GM13976 (cell line): ENCODE measurements at places on chromosomes 1 and 21.

- peak; percentile 71 for DNase-seq
Observed at GRCh38 chr1:154352581-154353459, 27.5 kb downstream of the ATP8B2 start.

- DNase-seq, result no peak
Observed at GRCh38 chr1:43387976-43388599, 1.5 kb downstream of the MED8 start.

DNA sequence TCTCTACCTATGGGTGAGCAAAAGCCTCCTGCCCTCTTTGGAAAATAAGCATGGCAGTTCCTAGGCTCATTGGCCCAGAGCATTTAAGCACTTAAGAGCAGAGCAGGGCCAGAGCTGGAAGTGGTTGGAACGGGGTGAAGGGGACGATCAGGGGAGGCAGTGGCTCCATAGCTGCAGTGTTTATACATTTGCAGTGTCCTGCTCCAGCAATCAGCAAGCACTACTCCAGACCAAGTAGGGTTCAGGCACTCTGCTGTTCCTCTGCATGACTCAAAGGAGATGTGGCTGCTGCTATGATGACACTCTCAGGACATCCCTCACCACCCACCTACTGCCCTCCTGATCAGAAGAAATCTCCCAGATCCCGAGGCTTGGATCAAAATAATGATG is 55.0 kb downstream of the TRABD2B start:
- DNase-seq, result no peak

- no peak for DNase-seq
Observed at GRCh38 chr1:226874579-226875425, 4.4 kb downstream of the PSEN2 start.

DNA sequence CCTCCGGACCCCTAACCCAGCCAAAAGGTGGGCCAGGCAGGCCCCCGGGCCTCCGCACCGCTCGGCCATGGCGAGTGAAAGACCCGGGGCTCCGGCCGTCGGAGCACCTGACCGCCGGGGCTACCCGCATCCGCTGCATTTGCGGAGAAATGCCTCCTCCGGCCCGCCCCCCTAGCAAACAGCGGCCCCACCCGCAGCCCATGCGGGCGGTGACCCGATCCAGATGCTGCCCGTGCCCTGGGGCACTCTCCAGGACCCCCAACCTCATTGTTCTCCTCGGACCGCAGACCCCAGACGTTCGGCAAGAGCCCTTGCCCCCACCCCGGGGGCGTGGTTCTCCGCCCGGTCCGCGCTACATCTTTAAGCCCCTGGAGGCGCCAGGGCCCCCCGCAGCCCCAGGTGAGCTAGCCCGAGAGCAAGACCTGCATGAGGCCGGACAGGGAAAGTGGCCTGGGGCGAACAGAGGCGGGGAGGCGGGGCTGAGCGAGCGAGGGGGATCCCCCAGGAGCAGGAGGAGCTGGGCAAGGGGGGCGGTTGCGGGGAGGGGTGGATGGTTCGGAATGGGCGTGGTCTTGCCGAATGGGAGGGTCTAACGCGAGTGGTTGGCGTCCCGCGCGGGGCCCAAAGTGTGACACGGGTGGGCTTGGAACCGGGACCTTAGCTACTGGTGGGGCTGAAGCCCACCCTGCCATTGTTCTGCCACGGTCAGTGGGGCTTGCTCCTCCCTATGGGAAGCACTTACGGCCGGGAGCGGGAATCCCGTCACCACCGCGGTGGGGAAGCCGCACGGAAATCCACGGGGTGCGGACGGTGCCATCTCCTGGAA is 6.3 kb upstream of the CRYBG2 start:
- DNase-seq, result peak; percentile 85

DNA sequence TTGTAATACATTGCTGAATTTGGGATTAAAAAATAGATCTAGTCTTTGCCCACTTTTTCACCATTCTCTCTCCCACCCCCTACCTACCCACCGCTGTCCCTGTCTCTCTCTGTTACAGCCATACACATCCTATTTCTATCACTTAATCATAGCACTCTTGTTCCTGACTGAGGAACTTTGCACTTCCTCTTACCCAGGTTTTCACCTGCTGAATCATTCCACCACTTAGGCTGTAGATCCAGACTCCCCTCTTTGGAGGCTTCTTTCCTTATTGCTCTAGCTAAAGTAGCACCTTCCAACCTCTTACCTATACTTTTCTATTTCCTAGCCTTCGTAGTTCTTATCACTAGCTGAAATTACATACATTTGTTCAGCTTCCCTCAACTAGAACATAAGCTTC is 59.6 kb downstream of the ATP6V1G3 start:
- DNase-seq, result no peak

- DNase-seq, result no peak
Observed at GRCh38 chr1:201074018-201074417, 38.2 kb downstream of the CACNA1S start.

GRCh38 chr21:39854572-39854971 is 12.7 kb upstream of the PCP4 start:
- DNase-seq, result no peak

- DNase-seq, result no peak
Observed at GRCh38 chr1:237146241-237146640, 104.3 kb downstream of the RYR2 start.

GRCh38 chr1:100287162-100287561 is 21.1 kb downstream of the RTCA start:
- DNase-seq, result no peak

DNA sequence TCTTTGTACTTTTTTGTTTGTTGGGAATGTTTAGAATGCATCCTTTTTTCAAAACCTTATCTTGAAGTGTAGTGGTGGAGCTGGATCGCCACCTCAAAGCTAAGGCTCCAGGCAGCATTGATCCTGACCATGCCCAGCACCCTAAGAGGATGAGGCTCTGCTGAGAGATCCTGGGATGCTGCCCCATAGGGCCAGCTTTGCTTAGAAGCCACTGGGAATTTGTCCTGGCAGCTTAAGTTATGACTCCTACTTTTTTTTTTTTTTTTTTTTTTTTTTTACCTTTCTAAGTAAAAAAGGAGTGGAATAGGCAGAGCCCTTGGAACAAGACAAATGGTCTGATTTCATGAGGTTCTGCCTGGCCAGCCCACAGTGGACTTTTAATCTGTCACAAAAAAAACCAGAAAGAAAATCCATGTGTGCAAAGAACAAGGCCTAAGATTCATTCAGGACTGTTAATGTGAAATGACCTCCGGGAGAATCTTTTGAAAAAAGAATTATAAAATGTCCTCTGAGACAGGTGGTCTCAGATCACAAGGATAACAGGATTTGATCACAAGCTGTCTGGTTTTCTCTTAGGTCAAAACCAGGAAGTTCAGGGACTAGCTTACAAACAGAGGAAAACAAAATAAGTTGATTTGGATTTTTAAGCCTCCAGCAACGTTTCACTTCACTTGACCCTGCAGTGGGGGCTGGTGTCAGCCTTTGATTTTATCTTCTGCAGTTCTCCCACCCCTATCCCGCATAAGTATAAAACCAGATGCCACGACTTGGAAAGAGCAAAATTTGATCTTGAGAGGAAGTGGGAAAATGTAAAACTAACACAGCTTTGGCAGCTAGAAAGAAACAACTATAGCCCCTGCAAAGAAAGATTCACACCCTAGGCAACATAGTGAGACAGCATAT is 25.9 kb upstream of the RAP1A start:
- DNase-seq, result no peak

DNA sequence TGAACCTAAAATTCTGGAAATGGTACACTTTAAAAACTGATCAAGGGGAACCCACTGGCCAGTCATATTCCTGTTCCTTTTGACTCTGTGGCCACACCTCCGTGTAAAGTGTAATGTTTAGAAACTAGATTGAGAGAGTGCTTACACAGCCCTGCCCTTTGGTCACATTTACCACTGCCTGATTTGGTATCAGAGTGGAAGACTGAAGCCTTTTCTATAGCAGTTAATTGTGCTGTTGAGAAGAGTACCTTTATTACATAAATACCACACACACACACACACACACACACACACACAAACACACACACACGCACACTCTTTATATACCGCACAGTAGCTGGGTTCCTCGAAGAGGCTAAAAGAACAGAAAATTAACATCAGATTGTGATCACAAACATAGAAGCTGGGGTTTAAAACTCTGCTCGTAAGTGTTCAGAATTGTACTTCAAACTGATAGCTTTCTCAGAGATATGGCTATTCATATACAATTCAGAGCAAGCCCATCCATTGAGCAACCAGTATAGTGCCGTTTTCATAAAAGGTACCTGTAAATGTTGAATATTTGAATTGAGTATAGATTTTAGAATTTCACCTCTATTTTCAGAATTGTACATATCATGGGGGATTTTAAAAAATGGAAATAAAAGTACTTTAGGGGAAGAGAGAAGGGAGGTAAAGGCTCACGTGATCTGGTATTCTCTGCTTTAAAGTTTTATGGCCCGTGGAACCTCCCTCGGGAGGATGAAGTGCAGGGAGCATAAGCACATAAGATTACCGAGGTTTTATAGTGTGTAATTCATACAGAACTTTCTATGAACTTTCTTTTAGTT is 37.5 kb downstream of the CAMTA1 start:
- peak; percentile 44 for DNase-seq

DNA sequence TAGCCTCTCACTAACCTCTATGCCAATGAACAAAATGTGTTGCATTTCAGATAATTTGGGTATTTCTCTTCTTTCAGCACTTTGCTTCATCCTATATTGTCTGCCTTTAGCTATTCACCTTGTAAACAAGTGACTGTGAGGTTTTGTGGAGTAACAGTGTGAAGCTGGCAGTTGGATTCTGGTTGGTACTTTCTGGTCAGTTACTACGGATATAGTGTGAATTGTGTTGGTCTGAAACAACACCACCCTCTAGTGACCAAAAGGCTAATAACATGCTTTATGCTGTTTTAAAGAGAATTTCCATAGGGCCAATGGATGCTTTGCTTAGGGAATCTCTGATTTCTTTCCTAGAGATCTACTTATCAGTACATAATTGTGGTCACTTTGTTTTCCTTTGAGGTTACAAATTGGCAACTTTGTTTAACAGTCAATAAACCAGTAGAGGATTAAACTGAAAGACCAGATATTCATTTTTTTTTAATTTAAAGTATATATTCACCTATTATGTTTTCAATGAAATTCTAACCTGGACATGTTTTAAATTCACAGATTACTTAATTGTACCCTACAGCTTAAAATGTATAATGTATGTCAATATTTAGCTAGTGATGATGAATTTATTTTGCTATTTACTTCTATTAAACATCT is 2.5 kb upstream of the PTGER3 start:
- peak; percentile 71 for DNase-seq

- no peak for DNase-seq
Observed at GRCh38 chr1:37667023-37667671, 25.2 kb upstream of the CDCA8 start.

DNA sequence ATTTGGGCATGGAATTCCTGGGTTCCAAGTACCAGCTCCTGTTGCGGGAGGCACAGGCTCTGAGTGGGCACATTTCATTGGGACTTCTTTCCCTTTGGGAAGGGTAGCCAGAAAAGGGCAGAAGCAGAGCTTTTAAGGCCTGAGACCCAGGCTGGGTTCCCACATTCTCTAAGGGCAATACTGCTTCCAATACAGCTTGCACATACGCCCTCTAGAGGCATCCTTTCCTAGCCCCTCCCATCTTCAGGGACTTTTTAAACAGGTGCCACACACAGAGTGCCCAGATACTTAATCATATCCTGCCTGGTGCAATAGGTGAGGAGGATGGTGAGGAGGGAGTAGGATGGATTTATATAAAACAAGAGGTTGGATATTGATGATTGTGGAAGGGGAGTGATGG is 5.7 kb downstream of the GPR88 start:
- DNase-seq, result peak; percentile 48

DNA sequence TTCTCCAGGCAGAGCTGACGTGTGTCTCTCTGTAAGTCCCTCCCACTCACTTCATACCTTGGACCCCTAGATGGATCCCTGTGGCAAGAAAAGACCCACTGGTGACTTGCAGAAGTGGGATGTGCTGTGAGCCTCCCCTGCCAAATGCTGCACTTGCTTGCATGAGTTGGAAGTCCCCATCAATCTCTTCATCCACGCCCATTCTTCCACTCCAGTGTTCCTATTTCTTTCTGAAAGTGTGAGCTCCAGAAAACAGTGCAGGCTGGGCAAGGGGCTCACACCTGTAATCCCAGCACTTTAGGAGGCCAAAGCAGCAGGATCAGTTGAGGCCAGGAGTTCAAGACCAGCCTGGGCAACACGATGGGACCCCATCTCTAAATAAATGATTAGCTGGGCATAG is 254.1 kb upstream of the IRF2BP2 start:
- no peak for DNase-seq

GRCh38 chr1:167555971-167556714 is 2.6 kb upstream of the CREG1 start:
- peak; percentile 60 for DNase-seq

- no peak for DNase-seq
Observed at GRCh38 chr1:84353695-84354094, 44.6 kb upstream of the DNASE2B start.

DNA sequence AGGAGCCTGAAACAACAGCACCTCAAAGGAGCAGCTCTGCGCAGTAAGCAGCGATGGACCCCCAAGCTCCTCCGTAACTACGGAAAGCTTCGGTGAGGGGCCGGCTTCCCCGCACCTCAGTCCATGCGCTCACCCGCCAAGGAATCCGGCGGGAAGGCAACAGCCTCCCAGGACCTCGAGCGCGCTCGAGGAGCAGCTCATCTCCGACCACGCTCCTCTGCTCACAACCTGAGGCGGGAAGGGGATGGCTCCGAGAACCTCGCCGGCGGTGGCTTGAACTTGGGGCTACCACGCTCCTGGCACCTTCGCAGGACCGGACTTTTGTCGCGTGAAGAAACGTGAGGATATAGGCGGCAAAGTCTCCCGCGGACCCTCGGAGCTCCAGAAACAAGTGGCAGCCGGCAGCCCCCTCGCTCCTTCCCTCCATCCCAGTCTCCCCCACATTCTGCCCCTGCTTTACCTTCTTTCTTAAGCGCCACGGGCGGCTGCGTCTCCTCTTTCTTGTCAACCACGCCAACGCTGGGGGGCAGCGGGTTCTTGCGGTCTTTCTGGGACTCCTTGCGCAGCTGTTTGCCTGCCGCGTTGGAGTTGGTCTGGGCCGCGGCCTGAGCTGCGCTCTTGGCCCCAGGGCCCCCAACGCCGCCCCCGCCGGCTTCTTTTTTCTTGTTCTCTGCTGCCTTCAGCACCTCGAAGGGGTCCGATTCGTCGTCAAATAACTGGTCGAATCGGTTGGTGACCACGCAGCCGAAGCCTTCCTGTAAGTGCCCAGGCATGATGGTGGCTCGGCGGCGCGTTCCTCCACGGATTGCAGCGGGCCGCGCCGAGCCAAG is 459 bp downstream of the SERBP1 start:
- DNase-seq, result no peak
